ENCODE measurements at places on chromosomes 5 and 9.

DNA sequence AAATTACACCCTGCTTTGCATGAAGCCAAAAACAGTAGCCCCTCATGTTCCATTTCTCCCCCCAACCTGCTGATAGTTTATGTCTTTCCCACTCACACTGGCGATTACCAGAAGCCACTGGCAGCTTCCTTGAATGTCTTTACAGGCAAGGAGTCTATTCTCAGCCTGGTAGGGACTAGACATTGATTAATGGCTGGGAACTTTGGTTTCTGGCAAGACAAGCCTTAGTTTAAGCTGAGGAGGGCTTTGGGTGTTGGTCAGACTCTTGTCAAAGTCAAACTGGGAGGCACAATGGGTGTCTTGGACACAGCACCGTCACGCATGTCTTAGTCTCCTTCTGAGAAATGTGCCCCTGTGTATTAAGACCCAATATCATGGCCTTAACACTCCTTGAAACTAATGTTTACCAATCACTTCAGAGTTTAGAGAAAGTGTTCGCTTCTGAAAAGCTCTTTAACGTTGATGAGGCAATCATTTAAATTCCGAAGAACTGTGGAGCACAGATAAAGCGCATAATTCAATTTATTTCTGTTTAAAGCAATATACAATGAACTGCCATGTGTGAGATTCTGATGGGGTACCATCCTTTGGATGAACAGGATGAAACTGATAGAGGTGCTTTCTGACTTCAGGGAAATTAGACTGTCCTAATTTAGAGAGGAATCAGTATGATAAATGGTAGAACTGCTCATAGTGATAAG is 53.9 kb upstream of the CPEB4 start:
- DNase-seq, result no peak

DNA sequence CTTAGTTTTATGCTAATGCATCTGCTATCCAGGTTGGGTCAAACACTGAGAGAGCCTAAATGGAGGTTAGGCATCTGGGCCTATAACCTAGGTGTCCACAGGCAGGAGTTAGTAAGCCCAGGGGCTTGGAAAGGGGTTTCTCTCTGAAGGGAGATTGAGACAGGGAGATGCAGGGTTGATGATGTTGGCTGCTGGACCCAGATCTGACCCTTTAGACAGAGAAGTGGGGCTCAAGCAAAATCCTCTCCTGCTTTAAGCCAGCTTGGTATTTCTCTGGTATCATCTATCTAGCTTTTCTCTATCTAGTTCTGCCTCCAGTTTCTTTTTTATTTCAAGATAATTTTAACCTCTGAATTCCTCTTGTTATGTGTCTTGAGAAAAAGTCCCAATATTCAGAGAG is 18.3 kb upstream of the ANKRD55 start:
- no peak for DNase-seq

DNA sequence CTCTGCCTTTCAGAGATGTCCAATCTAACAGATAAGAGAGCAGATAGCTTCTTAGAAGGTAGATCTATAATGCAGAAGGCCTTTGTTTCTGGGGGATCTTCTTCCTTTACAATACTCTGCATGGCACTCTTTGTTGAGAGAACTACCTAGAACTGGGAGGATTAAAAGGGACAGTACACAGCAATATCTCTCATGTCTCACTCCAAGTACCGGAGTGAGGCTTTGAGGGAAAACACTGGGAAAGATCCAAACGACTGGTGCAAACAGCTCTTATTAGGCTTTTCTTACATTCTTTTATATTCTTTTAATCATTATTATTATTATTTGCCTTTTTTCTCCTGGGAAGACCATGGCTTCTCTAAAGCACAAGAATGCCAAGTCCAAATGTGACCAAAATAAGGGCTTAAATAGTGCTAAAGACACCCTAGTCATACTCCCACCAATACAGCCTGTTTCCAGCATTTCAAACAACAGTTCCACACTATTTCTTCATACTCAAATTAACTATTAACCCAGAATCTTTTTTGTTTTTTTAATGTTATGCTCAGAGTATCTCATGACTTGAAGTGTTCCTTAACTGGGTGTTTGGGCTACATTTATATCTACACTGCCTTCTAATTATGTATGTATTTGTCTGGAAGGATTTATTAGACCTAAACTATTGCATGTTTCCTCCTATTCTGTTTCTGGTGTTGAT is 52.7 kb downstream of the ABHD17B start:
- no peak for DNase-seq

DNA sequence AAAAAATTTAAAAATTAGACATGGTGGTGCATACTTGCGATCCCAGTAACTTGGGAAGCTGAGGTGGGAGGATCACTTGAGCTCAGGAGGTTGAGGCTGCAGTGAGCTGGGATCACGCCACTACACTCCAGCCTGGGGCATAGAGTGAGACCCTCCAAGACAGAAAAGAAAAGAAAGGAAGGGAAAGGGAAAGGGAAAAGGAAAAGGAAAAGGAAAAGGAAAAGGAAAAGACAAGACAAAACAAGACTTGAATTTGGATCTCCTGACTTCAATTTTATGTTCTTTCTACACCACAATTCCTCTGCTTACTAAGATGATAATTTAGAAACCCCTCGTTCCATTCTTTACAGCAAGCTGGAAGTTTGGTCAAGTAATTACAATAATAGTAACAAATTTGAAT is 88.1 kb downstream of the NR6A1 start:
- DNase-seq, result no peak

DNA sequence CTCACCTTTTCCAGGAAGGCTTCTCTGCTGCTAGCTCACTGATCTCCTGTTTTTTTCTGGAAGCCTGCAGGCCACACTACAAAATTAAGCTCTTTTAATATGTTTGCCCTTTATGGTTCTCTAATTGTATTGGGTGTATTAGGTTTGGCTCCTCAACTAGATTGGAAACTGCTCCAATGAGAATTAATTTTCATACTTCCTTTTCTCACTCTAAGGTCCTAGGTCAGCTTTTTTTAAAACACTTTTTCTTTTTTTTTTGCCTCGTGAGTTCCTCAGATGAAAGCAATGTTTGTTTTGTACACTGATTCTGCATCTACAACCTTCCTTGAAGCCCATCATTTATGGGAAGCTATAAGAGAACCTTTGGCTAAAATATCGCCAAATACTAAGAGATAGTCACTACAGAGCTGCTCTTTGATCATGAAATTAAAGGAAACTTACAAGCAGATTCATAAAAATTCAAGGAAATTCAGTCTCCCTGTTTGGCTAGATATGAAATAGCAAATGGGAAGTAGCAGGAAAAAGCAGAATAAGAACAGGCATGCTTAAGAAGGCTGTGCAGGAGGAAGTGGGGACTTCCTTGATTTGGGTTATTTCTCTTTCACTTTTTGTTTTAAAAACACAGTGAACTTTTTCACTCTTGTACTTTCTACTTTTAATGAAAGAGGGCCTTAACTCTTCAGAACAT is 55.2 kb upstream of the FYB1 start:
- DNase-seq, result no peak

All from coronary artery (tissue), 2 donors.